ENCODE measurements at places on chromosomes 11 and 22.

GRCh38 chr11:121829159-121829643 lies 286.8 kb downstream of the BLID start:
- DNase-seq, result peak; percentile 15
- H3K4me1 ChIP-seq, result no peaks in the 10 kb centered on the region
- H3K4me3 ChIP-seq, result no peak overlapping the region
- H3K36me3 ChIP-seq, result no peaks in the 10 kb centered on the region

DNA sequence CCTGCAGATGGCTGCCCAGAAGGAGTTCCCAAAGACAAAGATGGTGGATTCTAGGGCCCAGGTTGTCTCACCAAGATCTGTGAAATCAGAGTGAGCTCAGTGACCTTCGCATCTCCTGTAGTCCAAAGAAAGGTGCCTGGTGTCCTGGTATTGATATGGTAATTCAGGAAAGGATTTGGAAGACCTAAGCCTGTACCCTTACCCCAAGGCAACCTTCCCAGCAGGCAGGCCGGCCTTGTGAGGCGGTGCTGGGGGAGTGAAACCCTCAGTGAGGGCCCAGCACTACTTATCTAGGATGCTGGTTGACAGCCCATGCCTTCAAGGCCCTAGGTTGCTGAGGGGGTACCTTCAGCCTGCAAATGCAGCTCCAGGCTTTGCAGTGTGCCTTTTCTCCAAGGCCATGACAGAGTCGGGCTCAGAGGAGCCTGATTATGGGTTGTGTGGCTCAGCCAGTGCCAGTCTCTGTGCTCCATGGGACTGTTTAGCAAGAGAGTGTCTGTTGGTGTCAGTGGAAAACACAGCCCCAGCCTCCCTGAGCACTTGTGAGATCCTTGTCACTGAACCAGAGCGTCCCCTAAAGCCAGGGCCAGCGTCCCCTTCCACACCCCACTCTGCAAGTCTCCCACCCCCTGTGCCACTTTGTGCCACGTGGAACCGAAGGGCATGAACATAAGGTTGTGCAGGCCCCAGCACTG lies 72.8 kb upstream of the MYOD1 start:
- DNase-seq, result no peak
- H3K27me3 ChIP-seq, result no peaks in the 10 kb centered on the region
- H3K27ac ChIP-seq, result no peak overlapping the region
- H3K36me3 ChIP-seq, result no peaks in the 10 kb centered on the region

DNA sequence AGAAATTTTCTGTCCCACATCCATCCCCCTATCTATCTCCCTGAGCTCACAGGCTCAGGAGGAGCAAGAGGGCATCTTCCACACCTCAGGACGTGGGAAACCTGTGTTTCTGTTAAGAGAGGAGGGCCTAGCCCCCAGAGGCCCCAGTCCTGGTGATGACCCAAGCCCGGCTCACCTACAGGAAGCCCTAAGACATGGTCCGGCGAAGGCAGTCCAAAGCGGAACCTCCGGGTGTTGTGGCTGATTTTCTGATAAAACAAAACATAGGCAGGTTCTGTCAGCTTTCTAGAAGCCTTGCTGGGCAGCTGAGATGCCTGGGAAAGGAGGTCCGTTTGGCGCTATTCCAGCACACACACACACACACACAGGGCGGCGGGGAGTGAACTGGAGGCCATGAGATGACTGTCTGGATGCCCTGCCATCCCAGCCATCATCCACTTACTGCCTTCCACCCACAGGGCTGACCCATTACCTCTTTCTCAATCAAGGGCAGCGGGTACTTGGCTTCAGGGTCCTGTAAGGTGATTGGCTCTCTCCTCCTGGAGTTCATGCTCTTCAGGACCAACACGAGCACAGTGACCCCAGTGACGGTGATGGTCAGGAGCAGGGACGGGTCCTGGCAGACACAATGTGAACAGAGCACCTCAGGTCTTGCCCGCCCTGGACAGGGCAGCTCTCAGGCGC lies 882 bp downstream of the CYB5R2 start:
- H3K36me3 ChIP-seq, result no peaks in the 10 kb centered on the region
- peaks cover 3% of the 10 kb centered on the region for H3K27me3 ChIP-seq
- peaks cover 11% of the 10 kb centered on the region for H3K4me1 ChIP-seq
- no peak for DNase-seq
- H3K4me3 ChIP-seq, result no peak overlapping the region
- H3K27ac ChIP-seq, result peak overlapping the region; percentile 55

GRCh38 chr11:85811624-85812023 lies 683 bp upstream of the SYTL2 start:
- peak overlapping the region; percentile 67 for H3K4me3 ChIP-seq
- H3K27me3 ChIP-seq, result no peaks in the 10 kb centered on the region
- DNase-seq, result no peak
- H3K27ac ChIP-seq, result peak overlapping the region; percentile 83

Data from Panc1 (cell line).